NCI-H226 (cell line): ENCODE measurements at places on chromosomes 7 and 10.
A peak's percentile ranks its signal among the peaks of the same experiment; 100 is the strongest.

GRCh38 chr10:89213191-89213808 is 6.2 kb upstream of the CH25H start:
- DNase-seq, result peak; percentile 20

DNA sequence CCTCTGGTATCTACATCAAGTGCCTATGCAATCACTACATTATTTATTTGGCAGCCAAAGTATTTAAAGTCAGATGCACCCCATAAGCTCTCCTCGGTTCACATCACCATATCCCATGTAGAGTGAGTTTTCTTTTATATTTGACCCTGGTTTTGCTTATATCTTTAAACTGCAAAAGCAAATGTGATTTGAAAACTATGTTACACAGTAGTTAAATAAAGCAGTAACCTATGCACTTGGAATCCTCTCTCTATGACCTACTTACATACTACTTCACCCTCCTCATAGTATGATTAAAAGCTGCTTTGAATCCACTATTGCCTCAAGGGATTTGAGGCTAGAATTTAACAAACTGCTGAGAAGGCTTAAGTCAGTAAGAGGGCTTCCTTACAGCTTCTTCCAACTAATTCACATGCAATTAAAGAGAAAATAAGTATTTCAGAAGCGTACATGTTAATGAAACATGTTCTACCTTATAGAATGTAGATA is 2.2 kb upstream of the CELF2 start:
- no peak for DNase-seq

DNA sequence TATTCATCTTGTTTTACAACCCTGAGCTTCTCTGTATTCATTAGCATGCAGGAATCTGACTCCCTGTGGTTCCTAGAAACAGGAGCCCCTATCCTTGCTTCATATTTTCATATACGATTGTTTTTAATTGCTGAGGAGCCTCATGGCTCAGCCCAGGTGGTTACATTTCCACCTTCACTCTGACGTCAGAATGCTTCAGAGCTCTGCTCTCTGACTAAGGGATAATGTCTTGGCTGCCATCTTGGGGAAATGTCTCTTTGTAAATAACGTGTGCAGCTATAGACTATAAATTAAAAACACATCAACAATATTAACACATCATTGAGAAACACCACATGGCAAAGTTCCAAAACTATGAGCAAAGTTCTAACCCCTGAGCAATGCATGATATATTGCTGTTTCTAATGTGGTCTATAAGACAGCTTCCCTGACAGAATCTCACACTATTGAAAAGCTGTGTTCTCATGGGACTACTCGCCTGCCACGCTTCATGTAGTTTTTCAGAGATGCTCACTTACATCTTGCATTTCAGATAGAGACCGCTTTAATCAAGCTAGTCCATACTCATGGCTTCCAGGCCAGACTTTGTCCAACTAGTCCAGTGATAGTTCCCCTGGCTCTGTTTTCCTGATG is 227.0 kb downstream of the SORCS3 start:
- DNase-seq, result no peak

- DNase-seq, result peak; percentile 97
These were observed 227.6 kb upstream of the NPSR1 start for GRCh38 chr7:34430456-34430855.

DNA sequence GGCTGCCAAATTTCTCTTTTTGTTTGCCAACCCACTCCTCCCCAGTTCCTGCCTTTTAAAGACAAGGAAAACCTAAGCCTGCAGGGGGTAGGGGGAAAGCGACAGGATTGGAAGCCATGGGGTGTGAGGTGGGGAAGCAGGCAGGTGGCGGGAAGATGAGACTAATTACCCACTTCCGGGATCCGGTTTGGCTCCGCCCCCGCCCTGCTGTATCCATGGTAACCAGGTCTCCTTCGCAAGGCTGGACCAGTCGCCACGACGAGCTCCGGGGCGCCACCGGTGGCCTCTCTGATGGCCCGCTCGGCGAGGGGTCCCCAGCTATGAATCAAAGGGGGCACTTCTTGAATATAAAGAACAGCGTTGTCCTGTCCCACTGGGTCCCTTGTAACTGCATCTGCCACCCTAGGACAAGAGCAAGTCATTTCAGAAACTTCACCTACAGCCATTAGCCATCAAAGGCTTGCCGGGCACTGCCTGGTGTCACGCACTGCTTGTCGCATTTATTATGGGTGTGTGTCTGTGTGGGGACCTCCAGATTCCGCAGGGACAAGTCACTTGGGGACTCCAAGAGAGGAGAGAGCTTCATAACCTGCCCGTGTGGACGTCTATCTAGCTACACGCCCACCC is 55.4 kb upstream of the LMTK2 start:
- DNase-seq, result no peak

GRCh38 chr7:17689361-17689902 is 250.9 kb downstream of the SNX13 start:
- DNase-seq, result no peak

DNA sequence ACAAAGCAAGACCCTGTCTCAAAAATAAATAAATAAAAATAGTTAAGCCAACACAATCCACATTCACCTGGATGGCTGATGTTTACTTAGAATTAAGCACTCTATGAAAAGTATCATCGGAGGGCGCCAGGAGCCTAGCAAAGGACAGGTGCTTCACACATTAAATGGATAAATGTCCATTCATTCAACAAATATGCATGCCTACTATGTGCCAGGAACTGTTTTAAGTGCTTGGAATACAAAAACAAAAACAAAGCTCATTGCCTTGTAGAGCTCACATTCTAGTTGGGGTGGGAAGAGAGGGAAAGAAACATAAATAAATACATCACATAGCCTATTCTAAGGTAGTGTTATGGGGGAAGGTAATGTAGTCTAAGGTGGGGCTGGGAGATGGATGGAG is 4.1 kb downstream of the BAIAP2L1 start:
- DNase-seq, result no peak

GRCh38 chr7:155506854-155507337 is 39.5 kb downstream of the CNPY1 start:
- DNase-seq, result no peak

DNA sequence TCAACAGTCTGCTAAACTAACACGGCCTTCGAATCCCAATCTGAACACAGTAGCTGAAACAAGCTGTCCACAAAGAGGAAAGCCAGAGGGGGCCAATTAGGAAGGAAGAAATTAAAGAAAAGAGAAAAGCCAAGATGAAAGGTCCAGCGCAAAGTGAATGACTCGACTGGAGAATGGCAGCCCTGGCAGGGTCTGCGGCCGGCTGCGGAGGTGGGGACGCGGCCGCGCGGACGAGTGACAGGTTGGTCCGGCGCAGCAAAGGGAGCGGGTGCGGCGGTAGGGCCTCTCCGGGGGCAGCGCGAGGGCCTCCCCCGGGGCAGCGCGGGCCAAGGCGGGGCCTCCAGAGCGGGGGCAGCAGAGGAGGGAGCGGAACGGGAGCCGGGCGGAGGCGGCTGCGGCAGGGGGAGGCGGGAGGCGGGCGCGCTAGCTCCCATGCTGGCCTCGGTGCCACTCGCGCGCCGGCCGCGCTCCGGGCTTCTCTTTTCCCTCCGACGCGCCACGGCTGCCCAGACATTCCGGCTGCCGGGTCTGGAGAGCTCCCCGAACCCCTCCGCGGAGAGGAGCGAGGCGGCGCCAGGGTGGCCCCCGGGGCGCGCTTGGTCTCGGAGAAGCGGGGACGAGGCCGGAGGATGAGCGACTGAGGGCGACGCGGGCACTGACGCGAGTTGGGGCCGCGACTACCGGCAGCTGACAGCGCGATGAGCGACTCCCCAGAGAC is at the start of gene VWC2:
Gene VWC2, plus strand, starts transcription at position 421 of the 718 bp plus-strand sequence. CDS start 1,798 bp downstream, outside the sequence.
- DNase-seq, result no peak

GRCh38 chr10:117360994-117361667 is 14.1 kb downstream of the PDZD8 start:
- peak; percentile 26 for DNase-seq

- DNase-seq, result no peak
These were observed 26.8 kb upstream of the SORCS3 start for GRCh38 chr10:104614245-104614831.

- DNase-seq, result no peak
These were observed 37.5 kb downstream of the PLEKHA8 start for GRCh38 chr7:30065746-30066145.

DNA sequence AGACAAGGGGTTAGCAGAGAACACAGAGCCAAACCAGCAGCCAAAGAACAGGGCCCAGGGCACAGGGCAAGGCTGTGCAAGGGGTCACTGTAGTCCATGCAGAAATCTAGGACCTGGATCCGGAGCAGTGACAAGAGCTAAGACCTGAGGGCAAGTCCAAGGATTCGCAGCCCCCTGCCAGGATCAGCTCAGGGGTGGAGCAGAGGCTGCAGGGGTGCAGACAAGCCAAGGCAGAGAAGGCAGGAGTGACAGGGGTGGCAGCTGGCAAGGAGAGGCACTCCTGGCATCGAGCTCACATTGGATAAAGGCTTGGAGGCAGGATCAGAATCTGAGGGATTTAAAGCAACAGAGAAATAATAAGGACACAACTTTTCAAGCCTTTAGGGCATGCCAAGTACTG is 80.7 kb upstream of the NANOS1 start:
- DNase-seq, result no peak

- DNase-seq, result no peak
These were observed 28.3 kb downstream of the ADGRA1 start for GRCh38 chr10:133115976-133116375.

GRCh38 chr7:142983825-142984224 is 21.7 kb upstream of the KEL start:
- no peak for DNase-seq

DNA sequence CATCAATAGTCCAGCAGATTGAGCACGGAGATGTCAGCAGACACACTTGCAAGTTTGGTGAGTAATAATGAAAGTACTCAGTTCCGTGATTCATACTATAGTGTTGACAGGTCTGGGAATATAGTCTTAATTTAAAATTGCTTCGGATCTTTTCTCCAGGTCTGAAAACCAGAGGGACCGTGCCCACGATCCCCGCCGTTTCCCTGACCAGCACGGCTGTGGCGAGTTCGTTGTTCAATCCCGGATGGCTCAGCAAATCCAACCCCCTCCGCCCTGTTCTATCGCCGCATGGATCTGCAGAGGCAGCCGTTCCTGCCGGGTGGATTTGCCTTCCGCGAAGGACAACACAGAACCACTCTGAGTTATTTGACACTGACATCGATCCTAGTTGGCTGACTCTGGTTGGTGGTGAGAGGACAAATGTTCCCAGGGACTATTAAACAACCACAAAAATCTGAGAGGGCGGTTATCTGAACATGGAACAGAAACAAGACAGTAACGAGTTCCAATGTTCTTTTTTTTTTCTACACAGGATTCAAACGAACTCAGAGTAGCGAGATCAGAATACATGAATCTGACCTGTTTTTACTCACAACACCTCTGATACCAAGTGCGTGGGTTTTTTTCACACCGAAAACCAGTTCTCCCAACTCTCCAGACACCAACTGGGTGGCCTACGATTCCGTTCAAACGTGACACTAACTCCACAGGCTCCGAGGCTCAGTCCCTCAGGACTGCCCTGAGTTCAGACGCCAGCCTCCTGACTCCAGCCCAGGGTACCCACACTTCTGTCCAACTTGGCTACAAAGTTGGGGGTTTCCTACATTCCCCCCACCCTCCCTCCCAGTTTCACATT is 52.7 kb downstream of the RBM17 start:
- DNase-seq, result peak; percentile 53

GRCh38 chr7:101635484-101635883 is 6.4 kb upstream of the MYL10 start:
- no peak for DNase-seq

GRCh38 chr10:53579773-53580172 is 807.2 kb upstream of the MBL2 start:
- DNase-seq, result no peak

DNA sequence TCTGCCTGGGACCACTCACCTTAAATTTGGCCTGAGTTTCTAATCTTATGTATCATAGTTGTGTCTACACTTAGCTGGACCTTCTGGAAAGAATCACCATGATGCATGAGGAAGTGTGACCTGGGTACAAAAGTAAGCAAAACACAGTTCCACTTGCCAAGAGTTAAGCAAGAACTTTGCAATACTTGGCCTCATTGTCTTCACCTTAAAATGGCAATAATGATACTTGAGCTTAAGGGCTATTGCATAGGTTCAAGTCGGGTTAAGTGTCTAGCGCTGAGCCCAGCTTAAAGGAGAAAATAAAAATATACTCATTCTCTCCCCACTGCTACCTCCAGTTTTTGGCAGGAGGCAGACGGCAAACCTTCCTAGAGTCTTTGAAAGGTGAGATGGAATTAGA is 133.9 kb upstream of the BMPER start:
- DNase-seq, result no peak

DNA sequence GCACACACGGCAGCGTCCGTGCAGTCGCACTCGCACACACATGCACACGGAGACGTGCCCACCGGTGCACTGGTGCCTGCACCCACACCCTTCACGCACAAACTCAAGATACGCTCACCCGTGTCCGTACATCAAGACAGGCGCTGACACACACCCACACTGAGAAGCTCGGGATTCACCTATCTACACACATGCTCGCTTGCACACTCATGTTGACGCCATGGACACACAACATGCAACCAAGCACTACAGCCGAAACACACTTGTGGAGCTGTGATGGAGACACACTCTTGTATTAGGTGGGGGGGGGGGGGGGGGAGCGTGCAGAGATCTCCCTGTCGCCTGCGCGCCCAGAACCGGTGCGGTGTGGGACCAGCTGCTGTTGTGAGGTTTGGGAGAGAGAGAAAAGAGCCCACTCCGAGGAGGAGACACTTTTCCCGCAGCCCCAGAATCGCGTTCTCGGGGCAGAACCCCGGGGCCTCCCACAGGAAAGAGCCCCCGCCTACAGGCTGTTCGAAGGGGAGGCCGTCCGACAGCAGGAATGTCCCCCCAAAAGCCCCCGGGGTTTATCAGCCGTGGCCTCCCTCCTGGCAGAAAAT is 605 bp upstream of the NFKB2 start:
- peak; percentile 51 for DNase-seq

GRCh38 chr7:100568896-100569844 is 4.5 kb downstream of the SAP25 start:
- DNase-seq, result no peak

GRCh38 chr7:50721661-50722259 is 60.9 kb downstream of the GRB10 start:
- no peak for DNase-seq

DNA sequence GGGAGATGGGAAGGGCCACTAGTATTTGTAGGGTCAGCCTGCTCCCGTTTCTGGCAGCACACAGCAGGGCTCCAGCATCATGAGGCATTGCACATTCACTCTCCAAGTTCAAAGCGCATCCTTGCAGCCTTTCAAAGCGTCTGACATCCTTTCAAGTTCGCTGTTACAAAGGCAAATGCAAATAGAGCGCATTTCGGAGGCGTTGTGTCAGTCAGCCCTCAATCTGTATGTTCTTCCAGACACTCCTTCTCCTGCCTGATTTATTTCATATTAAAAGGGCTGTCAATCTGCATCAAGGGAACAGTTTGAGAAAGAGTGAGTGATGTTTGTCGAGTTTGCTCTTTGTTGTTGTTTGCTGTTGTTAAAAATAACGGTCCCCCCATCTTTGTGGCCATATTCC is 188.5 kb downstream of the SNX10 start:
- DNase-seq, result no peak

- DNase-seq, result no peak
These were observed 3.6 kb downstream of the PRKAR2B start for GRCh38 chr7:107047902-107048782.

GRCh38 chr10:76469675-76470074 is 1038.3 kb downstream of the LRMDA start:
- DNase-seq, result no peak

- DNase-seq, result peak; percentile 22
These were observed 10.5 kb downstream of the TMEM273 start for GRCh38 chr10:49177391-49178355.
